Dermis microvascular lymphatic vessel endothelial cell (primary cell): ENCODE measurements at places on chromosomes 4 and X. TPM values are rescaled to one million over a fixed set of nuclear protein-coding genes. Genes with fewer than 3 reads are reported as not detected.

GPR173 gene
- total RNA-seq = 0.90 and 1.8 TPM in 2 replicates

HSFX3 gene
- not detected in 2 replicates for total RNA-seq

P2RY4 gene
- total RNA-seq = not detected in 2 replicates

PAGE4 gene
- total RNA-seq = not detected in 2 replicates

SLITRK2 gene
- not detected in 2 replicates for total RNA-seq

VCX3A gene
- not detected in 2 replicates for total RNA-seq

SPATA18 gene
- 1.9 and 2.2 TPM in 2 replicates for total RNA-seq
